ENCODE measurements at places on chromosomes 12 and 14. TPM values are rescaled to one million over a fixed set of nuclear protein-coding genes. Genes with fewer than 3 reads are reported as not detected.

The ACSM4 gene
- total RNA-seq: not detected

The MSRB3 gene
- 44.5 TPM for total RNA-seq

The PTPN21 gene
- 5.4 TPM for total RNA-seq

The PLA2G1B gene
- not detected for total RNA-seq

The ABCC9 gene
- 51.0 TPM for total RNA-seq

The ADGRD1 gene
- 1.1 TPM for total RNA-seq

The RNF212B gene
- not detected for total RNA-seq

The CIT gene
- total RNA-seq: 3.9 TPM

The ERC1 gene
- total RNA-seq: 40.3 TPM

The RGS6 gene
- not detected for total RNA-seq

The KRT79 gene
- total RNA-seq: not detected

The CLEC14A gene
- 8.2 TPM for total RNA-seq

The CHMP4A gene
- 25.1 TPM for total RNA-seq

The TSPAN8 gene
- 15.2 TPM for total RNA-seq

The LRP1 gene
- 326 TPM for total RNA-seq

The GSC gene
- 0.85 TPM for total RNA-seq

The MYF5 gene
- not detected for total RNA-seq

The TSPAN11 gene
- under 0.01 TPM for total RNA-seq

The BEST3 gene
- total RNA-seq: under 0.01 TPM

The NUP37 gene
- total RNA-seq: 62.3 TPM

The PAPLN gene
- total RNA-seq: 6.5 TPM

The FZD10 gene
- total RNA-seq: not detected

The NAB2 gene
- 49.6 TPM for total RNA-seq

The PRICKLE1 gene
- 3.1 TPM for total RNA-seq

The TC2N gene
- total RNA-seq: 0.56 TPM

The KRT72 gene
- total RNA-seq: not detected

The POC1B gene
- 11.5 TPM for total RNA-seq

The WNT5B gene
- total RNA-seq: 47.6 TPM

The KRT6C gene
- not detected for total RNA-seq

The NELL2 gene
- not detected for total RNA-seq

The ZDHHC22 gene
- total RNA-seq: not detected
